ENCODE measurements at places on chromosomes 2 and 18. TPM values are rescaled to one million over a fixed set of nuclear protein-coding genes. Genes with fewer than 3 reads are reported as not detected.

Gene TRPM8
- total RNA-seq, result not detected

DNA sequence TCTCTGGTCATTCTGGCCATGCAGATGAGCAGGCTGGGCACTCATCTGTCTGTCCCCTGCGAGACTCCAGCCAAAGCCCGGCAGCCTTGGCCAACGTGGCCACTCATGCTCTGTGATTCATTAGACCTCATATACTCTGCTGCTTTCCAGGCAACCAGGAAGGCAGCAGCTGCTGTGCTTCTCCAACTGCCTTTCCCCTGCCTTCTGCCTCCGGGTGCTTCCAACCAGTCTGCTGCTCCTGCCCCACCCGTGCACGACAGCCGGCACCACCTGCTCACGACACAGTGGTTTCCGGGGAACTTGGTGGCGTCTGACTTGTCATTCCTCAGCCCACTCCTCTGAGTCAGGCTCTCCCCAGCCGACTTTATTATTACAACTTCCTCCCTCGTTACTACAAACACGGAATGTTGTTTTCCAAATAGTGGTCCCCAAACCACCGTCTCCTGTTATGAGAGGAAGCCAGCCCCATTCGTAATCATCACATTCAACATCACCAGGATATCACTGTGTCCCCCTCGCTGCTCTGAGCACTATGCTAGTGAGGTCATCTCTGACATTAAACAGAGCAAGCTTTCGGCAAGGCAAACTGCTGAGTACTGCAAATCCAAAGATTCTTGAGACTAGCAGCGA lies 392.4 kb downstream of the ALK start:
- peak overlapping the region; percentile 40 for H3K27ac ChIP-seq
- peaks cover 23% of the 10 kb centered on the region for H3K4me1 ChIP-seq
- H3K36me3 ChIP-seq, result no peaks in the 10 kb centered on the region
- H3K27me3 ChIP-seq, result peaks cover 23% of the 10 kb centered on the region
- DNase-seq, result peak; percentile 85

- no peaks in the 10 kb centered on the region for H3K4me1 ChIP-seq
- H3K4me3 ChIP-seq, result no peak overlapping the region
Observed at GRCh38 chr18:62554061-62554815, 31.4 kb downstream of the ZCCHC2 start.

DNA sequence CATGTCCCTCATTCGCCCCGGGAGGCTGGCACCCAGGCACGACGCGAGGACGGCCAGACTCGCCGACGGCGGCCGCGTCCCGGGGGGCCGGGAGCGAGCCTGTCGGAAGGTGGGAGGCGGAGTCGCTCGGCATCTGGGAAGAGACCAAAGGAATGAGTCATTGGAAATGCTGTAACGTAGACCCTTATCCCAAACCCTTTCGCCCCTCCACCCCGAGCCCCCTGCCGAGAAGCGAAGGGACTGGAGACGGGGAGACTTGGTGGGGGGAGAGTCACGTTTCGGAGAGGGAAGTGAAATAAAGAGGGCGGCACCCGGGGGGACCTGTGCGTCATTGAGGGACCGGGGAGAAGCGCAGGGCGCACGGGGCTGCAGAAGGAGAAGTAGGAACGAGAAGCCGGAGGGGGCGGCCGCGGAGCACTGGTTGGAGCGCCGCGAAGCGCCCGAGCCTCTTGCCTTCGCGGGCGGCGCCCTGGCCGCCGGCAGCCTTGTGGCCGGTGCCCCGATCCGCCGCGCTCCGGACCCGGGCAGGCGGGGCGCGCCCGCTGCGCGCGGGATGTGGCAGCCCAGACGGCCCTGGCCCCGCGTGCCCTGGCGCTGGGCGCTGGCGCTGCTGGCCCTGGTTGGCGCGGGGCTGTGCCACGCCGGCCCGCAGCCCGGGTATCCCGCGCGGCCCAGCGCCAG lies at the start of gene EMILIN2:
Gene EMILIN2, plus strand, starts transcription at position 371 of the 681 bp plus-strand sequence. Its CDS starts 183 bp downstream, at position 554.
- H3K36me3 ChIP-seq, result no peaks in the 10 kb centered on the region
- no peak within 1 kb of the TSS for H3K27ac ChIP-seq
- H3K27me3 ChIP-seq, result peaks cover 66% of the 10 kb centered on the region

- H3K4me3 ChIP-seq, result no peak overlapping the region
- H3K27me3 ChIP-seq, result no peaks in the 10 kb centered on the region
- no peak overlapping the region for H3K27ac ChIP-seq
- no peak for DNase-seq
Observed at GRCh38 chr2:158671360-158672245, 123.5 kb upstream of the DAPL1 start.

DNA sequence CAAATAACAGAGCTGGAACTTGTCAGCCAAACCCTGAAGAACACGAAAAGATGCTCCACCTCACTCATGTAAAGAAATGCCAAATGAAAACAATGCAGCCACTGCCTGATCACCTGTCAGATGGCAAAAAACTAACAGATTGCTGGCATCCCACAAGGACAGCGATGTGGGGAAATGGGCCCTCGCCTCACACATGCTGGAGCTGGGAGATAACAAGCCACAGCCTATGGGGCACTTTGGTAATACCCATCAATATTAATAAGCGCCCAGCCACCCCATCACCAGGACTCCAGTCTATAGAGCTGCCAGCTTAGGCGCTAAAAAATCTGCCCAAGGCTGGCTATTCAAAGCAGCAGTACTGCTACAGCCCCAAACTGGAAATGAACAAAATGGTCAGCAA lies 27.0 kb downstream of the TFCP2L1 start:
- peaks cover 3% of the 10 kb centered on the region for H3K27me3 ChIP-seq
- H3K36me3 ChIP-seq, result no peaks in the 10 kb centered on the region
- no peaks in the 10 kb centered on the region for H3K4me1 ChIP-seq
- H3K4me3 ChIP-seq, result no peak overlapping the region
- no peak for DNase-seq

Gene RESP18
- not detected for total RNA-seq

DNA sequence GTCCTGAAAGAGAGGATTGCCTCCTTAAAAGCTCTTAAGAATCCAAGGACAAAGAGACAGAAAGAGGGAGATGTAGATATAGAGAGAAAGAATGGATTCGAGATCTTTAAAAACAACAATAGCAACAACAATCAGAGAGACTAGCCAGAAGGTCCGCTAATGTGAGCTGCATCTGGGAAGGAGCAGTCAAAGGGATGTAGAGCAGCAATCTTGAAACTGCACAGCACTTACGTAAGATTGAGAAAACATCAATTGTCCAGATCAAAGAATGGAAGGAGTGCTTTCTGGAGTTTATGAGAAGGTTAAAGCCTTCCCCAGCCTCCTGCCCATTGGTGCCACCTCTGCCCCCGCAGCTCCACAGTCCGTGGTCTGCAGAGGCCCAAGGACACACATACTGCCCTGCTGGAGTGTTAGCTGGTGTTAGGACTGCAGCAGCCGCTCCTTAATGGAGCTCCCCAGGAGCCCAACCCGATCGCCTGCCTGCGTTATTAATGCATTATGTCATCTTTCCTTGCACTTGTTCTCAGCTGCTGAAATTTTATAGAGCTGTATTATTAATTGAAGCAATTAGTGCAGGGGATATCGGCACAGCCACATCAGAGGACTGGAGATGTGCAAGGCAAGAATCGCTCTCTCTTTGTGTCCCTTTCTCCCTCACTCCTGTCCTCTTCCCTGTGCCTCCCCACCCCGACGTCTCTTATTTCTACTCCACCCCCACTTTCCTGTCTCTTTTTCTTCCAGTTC lies 94.2 kb upstream of the STPG4 start:
- no peak overlapping the region for H3K27ac ChIP-seq
- peaks cover 3% of the 10 kb centered on the region for H3K4me1 ChIP-seq
- H3K27me3 ChIP-seq, result no peaks in the 10 kb centered on the region

- H3K36me3 ChIP-seq, result peaks cover 7% of the 10 kb centered on the region
- no peaks in the 10 kb centered on the region for H3K27me3 ChIP-seq
- H3K27ac ChIP-seq, result peak overlapping the region; percentile 91
- H3K4me1 ChIP-seq, result peaks cover 38% of the 10 kb centered on the region
- DNase-seq, result peak; percentile 68
Observed at GRCh38 chr2:191245869-191246531, 796 bp downstream of the MYO1B start.

Gene CERKL
- not detected for total RNA-seq

DNA sequence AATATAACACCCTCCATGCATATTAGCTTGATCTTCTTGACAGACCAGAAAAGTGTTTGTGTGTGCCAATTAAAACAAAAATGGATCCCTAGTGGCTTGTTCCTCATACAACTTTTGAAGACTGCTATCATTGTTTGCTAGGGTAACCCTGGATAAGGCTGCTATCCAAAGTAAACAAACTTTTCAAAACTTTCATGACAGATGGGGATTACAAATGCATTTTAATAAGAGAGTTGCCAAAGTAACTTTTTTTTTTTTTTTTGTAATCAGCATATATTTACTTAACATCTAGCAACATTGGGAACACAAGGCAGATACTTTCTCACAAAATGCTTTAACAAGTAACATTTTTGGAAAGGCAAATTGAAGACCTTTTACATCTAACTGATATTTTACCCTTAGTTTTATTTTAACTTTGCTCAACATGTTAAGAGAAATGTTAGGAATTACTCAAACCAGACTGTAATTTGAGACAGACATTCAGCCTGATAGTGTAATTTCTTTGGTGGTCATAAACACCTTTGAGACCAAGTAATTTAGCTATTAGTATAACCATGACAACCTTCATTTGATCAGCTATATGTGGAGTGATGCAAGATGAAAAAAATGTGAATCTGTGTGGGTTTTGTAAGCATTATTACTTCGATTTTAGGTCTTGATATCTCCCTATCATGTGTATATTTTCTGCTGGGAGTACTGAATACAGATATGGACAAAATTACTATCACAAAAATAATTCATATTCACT lies 300.9 kb downstream of the ARHGAP15 start:
- no peaks in the 10 kb centered on the region for H3K27me3 ChIP-seq
- H3K4me1 ChIP-seq, result peaks cover 23% of the 10 kb centered on the region
- no peak for DNase-seq
- no peaks in the 10 kb centered on the region for H3K36me3 ChIP-seq
- H3K4me3 ChIP-seq, result no peak overlapping the region
- no peak overlapping the region for H3K27ac ChIP-seq

Gene STARD6
- total RNA-seq, result not detected

GRCh38 chr2:219572237-219573001 lies at the start of gene INHA:
Gene INHA, plus strand, starts transcription at chr2:219572310. Its CDS starts 65 bp downstream, at chr2:219572375.
- H3K4me1 ChIP-seq, result no peaks in the 10 kb centered on the region
- peak; percentile 90 for DNase-seq
- H3K27ac ChIP-seq, result no peak within 1 kb of the TSS

GRCh38 chr2:72395096-72395495 lies 247.4 kb upstream of the CYP26B1 start:
- H3K27ac ChIP-seq, result no peak overlapping the region
- H3K4me3 ChIP-seq, result no peak overlapping the region
- H3K27me3 ChIP-seq, result no peaks in the 10 kb centered on the region
- no peaks in the 10 kb centered on the region for H3K36me3 ChIP-seq
- DNase-seq, result no peak

GRCh38 chr18:13544953-13545352 lies 181.4 kb downstream of the FAM210A start:
- no peaks in the 10 kb centered on the region for H3K4me1 ChIP-seq
- peaks cover 5% of the 10 kb centered on the region for H3K27me3 ChIP-seq
- no peak overlapping the region for H3K4me3 ChIP-seq
- no peaks in the 10 kb centered on the region for H3K36me3 ChIP-seq
- H3K27ac ChIP-seq, result no peak overlapping the region

Gene KCNK3
- not detected for total RNA-seq

Gene UGT1A4
- total RNA-seq, result not detected

Gene ABCG5
- not detected for total RNA-seq

- no peak for DNase-seq
- H3K27ac ChIP-seq, result no peak overlapping the region
- no peak overlapping the region for H3K4me3 ChIP-seq
- H3K27me3 ChIP-seq, result no peaks in the 10 kb centered on the region
Observed at GRCh38 chr18:64409511-64409910, 260.6 kb upstream of the LINC00305 start.

Gene CIB4
- total RNA-seq, result not detected

GRCh38 chr2:67522148-67522547 lies 125.0 kb downstream of the ETAA1 start:
- H3K27me3 ChIP-seq, result no peaks in the 10 kb centered on the region
- H3K27ac ChIP-seq, result no peak overlapping the region
- no peaks in the 10 kb centered on the region for H3K36me3 ChIP-seq
- H3K4me3 ChIP-seq, result no peak overlapping the region

Gene NR4A2
- total RNA-seq, result 0.72 TPM

Gene RAPGEF4
- total RNA-seq, result 0.59 TPM

Gene SUCLG1
- 57.2 TPM for total RNA-seq
